ENCODE measurements at places on chromosomes 4 and X.
A peak's percentile ranks its signal among the peaks of the same experiment; 100 is the strongest.

DNA sequence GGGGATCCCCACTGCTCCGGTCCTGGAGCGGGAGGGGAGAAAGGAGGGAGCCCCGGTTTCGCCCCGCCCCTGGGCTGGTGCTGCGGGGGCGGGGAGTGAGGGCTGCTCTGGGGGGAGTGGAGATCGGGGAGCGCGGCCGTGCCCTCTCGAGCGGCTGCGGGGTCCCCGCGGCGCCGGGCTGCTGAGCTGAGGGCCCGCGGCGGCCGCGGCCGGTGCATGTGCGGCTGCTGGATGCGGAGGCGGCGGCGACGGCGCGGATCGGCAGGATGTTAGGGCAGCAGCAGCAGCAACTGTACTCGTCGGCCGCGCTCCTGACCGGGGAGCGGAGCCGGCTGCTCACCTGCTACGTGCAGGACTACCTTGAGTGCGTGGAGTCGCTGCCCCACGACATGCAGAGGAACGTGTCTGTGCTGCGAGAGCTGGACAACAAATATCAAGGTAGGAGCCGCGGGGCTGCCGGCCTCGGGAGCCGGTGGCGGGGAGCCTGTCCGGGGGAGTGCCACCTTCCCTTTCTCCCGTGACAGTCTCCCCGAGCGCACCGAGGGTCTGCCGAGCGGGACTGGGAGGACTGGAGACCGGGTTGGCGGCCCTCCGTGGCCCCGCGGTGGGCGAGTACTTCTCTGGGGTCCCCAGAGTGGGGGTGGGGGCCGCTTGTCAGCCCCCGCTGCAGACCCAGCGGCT lies at the start of gene ING2:
Gene ING2, plus strand, starts transcription at position 129 of the 681 bp plus-strand sequence. Its CDS starts 138 bp downstream, at position 267.
- DNase-seq, result peak; percentile 79

DNA sequence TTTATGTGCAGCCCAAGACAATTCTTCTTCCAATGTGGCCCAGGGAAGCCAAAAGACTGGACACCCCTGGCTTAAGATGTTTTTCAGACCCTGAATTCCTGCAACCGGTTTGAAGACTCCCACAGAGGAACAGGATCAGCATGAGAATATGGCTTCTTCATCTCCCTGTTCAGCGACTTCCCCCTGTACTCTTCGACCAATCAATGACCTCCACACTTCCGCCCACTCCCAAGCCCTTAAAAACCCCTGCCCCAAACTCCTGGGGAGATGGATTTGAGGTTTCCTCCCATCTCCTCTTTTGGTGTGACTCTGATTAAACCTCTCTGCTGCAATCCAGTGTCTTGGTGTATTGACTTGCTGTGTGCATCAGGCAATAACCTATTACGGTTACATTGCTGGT lies 344.4 kb downstream of the NR3C2 start:
- DNase-seq, result no peak

GRCh38 chrX:146056511-146057081 lies 239.0 kb downstream of the SLITRK2 start:
- DNase-seq, result no peak

GRCh38 chrX:19057856-19058255 lies 64.4 kb downstream of the ADGRG2 start:
- DNase-seq, result no peak

- DNase-seq, result no peak
These were observed 5.8 kb upstream of the NRK start for GRCh38 chrX:105816517-105816916.

GRCh38 chr4:140094438-140095420 lies 59.3 kb downstream of the MAML3 start:
- peak; percentile 80 for DNase-seq

GRCh38 chrX:11472381-11472780 lies 179.2 kb downstream of the AMELX start:
- no peak for DNase-seq

DNA sequence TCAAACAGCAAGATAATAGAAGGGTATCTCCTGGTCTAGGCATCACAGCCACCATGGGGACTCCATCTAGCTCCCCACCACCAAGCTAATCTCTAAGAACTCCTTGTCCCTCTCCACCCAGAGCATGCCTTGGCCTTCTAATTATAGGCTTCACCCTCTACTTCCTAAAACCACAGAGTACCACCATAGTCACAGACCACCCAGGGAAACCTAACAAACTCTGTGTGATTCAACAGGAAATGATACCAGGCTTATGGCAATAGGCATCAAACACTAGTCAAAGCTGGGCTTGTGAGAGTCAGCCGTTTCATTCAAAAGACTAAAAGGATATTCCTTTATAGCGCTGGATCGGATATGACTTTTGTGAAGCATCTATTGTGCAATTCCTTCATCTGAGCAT lies 91.5 kb upstream of the NALF2 start:
- DNase-seq, result no peak

GRCh38 chr4:159291176-159291575 lies 188.3 kb downstream of the RAPGEF2 start:
- DNase-seq, result no peak

DNA sequence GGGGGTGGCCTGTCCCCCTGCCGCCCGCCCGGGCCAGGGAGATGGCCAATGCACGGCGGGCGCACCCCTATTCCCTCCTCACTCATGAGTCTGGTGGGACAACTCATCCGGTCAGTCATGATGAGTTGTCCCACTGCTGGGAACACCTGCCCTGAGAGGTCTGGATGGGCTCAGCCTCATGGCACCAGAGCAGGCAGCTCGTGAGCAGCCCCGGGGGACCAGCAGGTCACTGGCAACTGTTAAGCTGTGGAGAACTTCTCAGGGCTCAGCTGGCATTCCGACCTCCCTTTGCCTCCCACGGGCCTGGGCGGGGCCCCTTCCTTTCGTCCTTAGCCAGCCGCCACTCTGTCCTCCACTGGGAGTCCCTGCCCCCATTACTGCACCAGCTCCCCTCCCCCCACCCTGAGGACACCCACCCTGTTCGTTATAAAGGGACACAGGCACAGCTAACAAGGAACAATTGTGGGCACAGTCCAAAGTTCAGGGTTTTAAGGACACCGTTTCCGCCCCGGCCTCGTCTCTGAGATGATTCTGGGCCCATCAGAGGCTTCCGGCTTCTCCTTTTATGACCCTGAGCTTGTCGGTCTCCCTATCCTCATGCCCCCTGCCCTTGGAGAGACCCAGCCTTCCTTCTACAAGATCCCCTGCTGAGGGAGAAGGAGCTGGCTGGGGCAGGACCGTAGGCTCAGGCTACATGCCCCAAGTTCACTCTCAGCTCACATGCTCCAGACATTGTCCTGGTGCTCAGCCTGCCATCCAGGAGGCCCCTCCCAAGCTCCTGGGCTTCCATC lies 14.6 kb upstream of the KIAA0232 start:
- no peak for DNase-seq

DNA sequence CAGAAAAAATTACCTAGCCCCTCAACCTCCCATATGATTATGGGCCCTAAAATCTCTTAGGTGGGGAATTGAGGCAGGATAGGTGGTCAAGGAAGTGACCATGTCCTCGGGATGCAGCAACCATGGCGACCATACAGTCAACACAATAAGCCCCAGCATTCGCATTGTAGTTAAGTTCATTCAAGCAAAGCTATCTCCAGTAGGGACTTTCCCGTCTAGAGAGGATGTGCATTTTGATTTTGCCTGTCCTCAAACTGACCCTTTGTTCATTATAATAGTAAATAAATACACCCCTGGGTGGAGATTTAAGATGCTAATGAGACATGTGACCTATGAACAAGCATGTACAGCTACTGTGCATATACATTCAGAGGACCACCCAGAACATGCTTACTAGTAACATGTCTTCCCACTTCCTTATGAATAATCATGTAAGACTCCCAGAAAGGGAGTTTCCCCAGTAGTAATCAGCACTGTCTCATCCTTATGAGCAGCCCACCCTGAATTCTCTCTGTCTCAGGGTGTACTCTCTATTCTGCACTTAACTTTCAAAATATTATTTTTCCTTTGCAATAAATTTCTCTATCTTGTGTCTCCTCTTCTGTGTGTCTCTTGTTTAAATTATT lies 74.3 kb downstream of the NUDT11 start:
- DNase-seq, result no peak

DNA sequence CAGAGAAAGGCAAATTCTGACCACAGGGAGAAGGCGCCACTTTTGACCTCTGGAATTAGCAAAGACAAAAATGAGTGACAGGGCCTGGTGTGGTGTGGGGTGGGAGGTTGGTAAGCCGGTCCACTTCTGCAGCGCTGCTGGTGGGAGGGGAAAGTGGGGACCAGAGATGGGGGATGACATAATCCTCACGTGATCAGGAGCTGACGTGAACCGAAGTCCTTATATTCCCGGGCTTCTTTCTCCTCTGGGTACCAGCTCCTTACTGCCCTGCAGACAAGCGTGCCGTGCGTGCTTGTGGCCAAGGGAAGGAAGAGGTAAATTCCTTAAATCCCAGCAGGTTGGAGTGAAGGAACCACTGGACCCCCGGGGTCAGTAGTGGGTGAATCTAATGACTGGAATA lies at the start of gene TCEAL7:
Gene TCEAL7, plus strand, starts transcription at position 249 of the 400 bp plus-strand sequence. CDS start 1,165 bp downstream, outside the sequence.
- DNase-seq, result peak; percentile 14

- DNase-seq, result peak; percentile 30
These were observed 1090.7 kb downstream of the FAT4 start for GRCh38 chr4:126405369-126405982.

- DNase-seq, result peak; percentile 99
These were observed at the start of gene EOLA2 for GRCh38 chrX:149938427-149938880. EOLA2 (minus strand) TSS chrX:149938491; CDS start chrX:149933874, 4,617 bp downstream.

DNA sequence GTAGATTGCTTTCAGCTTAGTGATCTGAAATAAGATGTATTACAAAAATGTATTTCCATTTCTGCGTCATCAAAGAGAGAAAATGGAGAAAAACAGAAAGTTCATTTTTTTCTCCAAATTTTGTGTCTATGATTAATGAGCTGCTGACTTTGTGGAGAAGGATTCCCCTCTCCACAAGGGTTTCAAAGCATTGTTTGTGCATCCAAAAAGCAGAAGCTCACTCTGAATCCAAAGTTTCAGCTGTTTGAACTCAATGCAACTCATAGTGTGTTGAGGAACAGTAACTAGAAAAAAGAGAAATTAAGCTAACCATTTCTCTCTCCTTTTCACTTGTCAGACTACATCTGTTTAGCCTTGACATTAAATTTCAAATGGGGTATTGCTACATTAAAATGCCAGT lies 62.9 kb upstream of the SLC7A11 start:
- no peak for DNase-seq

GRCh38 chr4:81455897-81456296 lies 15.8 kb downstream of the RASGEF1B start:
- no peak for DNase-seq

DNA sequence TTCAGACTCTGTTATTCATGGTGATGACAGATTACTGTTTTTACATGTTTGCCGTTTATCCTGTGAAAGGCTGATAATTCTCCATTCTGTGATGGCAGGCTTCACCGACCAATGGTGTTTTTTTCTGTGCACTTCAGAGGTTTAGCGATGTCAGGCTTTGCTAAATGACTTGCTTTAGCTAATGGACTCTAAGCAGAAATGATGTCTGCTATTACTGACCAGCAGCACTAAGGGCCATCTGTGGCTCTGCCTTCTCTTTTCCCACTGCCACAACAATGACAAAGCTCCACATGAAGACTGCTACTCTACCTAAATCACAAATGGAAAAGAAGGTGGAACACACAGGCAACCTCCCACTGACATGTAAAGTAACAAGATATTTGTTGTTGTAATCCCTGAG lies 68.4 kb upstream of the ALB start:
- DNase-seq, result no peak

- no peak for DNase-seq
These were observed 12.9 kb downstream of the TLR10 start for GRCh38 chr4:38769857-38770256.

- DNase-seq, result peak; percentile 92
These were observed 11.0 kb upstream of the CYTL1 start for GRCh38 chr4:5030221-5030620.

- no peak for DNase-seq
These were observed 10.7 kb downstream of the PDE6B start for GRCh38 chr4:635851-636627.

DNA sequence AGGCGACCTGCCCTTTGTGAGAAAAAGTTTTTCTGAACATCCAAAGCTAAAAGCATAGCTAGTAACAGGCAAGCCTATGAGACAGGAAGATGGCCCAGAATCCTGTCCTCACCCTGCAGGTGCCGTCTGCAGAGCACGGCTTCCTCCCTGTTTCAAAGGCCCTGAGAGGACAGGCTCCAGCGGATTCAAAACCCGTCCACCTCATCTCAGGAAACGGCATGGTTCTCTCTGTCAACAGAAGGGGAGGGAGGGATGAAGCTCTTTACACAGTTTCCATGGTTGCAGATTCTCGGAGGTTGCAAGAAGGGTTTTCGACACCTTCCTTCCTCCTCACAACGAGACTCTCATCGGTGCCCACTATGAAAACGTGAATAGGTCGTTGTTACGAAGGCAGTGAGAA lies 8.3 kb downstream of the PPP2R3B start:
- DNase-seq, result no peak

DNA sequence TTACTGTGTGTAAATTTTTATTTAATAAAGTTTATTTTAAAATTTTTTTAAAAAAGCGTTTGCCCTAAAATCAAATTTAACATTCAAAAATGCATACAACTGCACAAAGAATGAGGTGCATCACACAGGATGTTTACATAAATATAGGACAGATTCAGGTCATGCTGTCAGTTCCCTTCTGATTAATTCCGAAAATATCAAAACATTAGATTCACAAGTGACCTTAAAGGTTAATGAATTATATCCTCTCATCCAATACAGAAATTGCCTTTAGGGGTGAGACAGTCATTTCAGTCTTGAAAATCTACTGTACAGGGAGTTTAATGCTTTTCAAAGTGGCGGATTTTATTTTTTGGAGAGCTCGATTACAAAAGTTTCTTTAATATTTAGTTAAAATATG lies 208.7 kb upstream of the FTHL17 start:
- DNase-seq, result no peak

- DNase-seq, result no peak
These were observed 9.5 kb downstream of the DOK7 start for GRCh38 chr4:3472411-3473141.

- peak; percentile 20 for DNase-seq
These were observed 787 bp upstream of the TMSB15A start for GRCh38 chrX:102517326-102517725.

GRCh38 chr4:163901319-163901718 lies 406.8 kb downstream of the TMA16 start:
- DNase-seq, result no peak

- DNase-seq, result no peak
These were observed 536.3 kb upstream of the HTR2C start for GRCh38 chrX:114047558-114047957.

DNA sequence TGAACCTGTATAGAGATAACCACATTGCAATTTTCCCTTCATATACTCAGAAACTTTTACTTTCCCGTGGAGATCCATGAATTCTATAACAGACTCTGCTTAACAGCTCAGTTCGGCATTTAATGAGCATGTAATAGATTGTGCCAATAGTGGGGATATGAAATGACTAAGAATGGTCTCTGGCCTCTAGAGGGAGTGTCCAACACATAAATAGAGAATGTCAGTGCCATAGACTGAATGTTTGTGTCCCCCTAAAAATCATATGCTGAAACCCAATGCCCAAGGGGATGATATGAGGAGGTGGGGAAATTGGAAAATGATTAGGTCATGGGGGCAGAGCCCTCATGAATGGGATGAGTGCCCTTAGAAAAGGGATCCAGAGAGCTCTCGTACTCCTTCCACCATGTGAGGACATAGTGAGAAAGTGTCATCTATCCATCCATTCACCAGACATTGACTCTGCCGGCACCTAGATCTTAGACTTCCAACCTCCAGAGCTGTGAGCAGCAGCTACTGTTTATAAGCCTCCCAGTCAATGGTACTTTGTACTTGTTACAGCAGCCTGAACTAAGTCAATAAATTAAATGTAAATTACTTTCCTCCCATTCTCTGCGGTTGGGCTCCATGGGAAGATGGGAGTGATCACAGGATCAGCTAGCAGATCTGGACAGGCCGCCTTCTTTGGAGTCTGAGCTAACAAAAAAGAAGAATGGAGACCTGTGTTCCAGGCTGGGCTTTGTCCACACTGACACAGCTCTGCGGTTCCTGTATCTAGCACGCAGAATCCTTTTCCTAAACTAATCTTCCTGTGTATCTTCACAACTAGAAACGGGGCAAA lies 28.1 kb upstream of the HPSE start:
- peak; percentile 62 for DNase-seq

Data from dermis blood vessel endothelial cell (primary cell).